ENCODE measurements at places on chromosomes 2 and 18.
A peak's percentile ranks its signal among the peaks of the same experiment; 100 is the strongest.

DNA sequence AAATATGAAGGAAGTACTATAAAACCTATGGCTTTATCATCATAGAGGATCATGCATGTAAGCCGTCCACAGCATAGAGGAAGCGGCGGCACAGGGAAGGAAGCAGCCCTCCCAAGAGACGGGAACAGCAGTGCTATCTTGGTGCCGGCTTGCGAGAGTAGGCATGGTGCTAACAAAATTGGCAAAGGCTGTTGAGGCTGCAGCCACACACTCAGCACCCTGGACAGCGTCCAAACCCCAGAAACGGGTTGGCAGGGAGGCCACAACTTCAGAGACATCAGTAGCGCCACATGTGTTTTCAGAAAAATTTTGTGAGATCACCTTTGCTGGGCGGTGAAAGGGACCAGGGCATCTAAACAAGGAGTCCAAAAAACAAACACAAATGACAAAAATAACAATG is 37.7 kb downstream of the NETO1 start:
- no peak for DNase-seq
- H3K4me1 ChIP-seq = no peaks in the 10 kb centered on the region
- H3K4me3 ChIP-seq = no peak overlapping the region
- H3K27ac ChIP-seq = no peak overlapping the region
- no peaks in the 10 kb centered on the region for H3K27me3 ChIP-seq
- H3K36me3 ChIP-seq = no peaks in the 10 kb centered on the region

DNA sequence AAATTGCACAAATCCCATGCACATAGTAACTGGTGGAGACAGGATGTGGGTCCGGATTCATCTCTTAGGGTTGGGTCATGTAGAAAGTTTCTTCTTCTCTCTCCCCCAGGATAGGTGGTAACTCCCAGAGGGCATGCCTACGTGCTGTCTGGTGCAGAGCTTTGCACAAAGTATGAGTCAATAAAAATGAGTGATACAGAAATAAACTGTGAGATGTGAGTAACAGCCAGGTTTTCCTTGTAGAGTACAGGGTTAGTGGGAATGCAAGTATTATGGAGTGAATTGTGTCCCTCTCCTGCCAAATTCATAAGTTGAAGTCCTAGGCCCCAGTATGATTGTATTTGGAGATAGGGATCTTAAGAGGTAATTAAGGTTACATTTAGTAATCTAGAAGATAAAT is 289.4 kb downstream of the ALK start:
- H3K4me1 ChIP-seq = no peaks in the 10 kb centered on the region
- H3K27me3 ChIP-seq = peaks cover 31% of the 10 kb centered on the region
- no peak for DNase-seq

DNA sequence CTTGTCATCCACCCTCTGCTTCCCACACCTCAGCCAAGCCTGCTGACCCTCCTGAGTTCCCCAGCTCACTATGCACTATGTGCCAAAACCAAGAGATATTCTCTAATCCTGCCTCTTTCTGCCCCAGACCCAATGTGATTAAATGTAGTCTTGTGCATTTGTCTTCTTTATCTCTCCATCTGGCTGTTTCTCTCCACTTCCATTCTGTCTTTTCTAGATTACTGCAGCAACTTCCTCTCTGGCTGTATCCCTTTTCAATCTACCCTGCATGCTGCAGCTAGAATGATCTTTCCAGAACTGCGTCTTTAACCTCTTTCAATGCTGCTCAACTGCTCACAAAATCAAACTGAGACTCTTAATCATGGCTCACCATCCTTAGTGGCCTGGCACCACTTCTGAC is 164.1 kb downstream of the GALNT14 start:
- DNase-seq = no peak
- H3K27ac ChIP-seq = no peak overlapping the region
- peaks cover 7% of the 10 kb centered on the region for H3K4me1 ChIP-seq
- no peaks in the 10 kb centered on the region for H3K36me3 ChIP-seq
- no peak overlapping the region for H3K4me3 ChIP-seq

GRCh38 chr18:67893916-67894315 is 377.4 kb upstream of the DSEL start:
- H3K36me3 ChIP-seq = no peaks in the 10 kb centered on the region
- no peaks in the 10 kb centered on the region for H3K27me3 ChIP-seq
- no peak for DNase-seq
- H3K4me3 ChIP-seq = no peak overlapping the region

DNA sequence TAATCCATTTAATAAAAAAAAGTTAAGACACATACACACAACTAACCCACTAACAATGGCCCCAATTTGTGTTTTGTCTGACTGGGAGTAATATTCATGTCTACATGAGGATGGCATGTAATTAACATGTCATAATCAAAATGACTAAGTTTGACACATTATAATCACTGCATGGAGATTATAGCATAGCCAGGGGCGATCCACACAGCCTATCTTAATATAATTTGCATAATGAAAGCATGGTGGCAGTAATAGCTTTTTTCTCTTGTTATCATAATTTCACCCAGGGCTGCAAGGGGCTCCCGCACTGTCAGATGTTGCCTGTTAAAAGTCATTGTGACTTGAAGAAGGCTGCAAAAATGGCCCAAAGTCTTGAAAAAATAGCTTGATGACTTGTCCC is 243.7 kb downstream of the SMAD2 start:
- H3K4me3 ChIP-seq = no peak overlapping the region
- no peaks in the 10 kb centered on the region for H3K36me3 ChIP-seq
- no peak overlapping the region for H3K27ac ChIP-seq
- DNase-seq = no peak
- peaks cover 2% of the 10 kb centered on the region for H3K27me3 ChIP-seq
- no peaks in the 10 kb centered on the region for H3K4me1 ChIP-seq

- peaks cover 4% of the 10 kb centered on the region for H3K27me3 ChIP-seq
- H3K27ac ChIP-seq = no peak overlapping the region
- H3K36me3 ChIP-seq = no peaks in the 10 kb centered on the region
- H3K4me1 ChIP-seq = no peaks in the 10 kb centered on the region
Observed at GRCh38 chr2:159916511-159916910, 118.5 kb upstream of the CD302 start.

DNA sequence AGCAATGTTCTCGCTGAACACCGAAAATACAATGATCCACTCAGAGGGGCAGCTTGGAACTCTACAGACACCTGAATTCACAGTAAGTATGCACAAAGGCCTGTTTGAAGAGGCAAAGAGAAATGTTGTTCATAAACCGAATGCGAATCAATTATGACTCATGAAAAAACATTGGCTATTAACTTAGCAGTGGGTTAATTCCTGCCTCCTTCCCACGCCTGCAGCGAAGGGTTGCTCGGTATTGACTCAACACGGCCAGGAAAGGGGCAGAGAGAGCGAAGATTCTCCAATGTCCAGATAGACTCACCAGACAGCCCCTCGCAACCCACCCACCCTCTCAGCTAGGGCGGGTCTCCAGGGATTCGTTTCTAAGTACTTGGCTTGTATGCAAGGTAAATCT is 9.4 kb downstream of the CRACDL start:
- H3K4me3 ChIP-seq = no peak overlapping the region
- H3K27ac ChIP-seq = no peak overlapping the region
- DNase-seq = no peak
- no peaks in the 10 kb centered on the region for H3K36me3 ChIP-seq
- H3K4me1 ChIP-seq = no peaks in the 10 kb centered on the region

DNA sequence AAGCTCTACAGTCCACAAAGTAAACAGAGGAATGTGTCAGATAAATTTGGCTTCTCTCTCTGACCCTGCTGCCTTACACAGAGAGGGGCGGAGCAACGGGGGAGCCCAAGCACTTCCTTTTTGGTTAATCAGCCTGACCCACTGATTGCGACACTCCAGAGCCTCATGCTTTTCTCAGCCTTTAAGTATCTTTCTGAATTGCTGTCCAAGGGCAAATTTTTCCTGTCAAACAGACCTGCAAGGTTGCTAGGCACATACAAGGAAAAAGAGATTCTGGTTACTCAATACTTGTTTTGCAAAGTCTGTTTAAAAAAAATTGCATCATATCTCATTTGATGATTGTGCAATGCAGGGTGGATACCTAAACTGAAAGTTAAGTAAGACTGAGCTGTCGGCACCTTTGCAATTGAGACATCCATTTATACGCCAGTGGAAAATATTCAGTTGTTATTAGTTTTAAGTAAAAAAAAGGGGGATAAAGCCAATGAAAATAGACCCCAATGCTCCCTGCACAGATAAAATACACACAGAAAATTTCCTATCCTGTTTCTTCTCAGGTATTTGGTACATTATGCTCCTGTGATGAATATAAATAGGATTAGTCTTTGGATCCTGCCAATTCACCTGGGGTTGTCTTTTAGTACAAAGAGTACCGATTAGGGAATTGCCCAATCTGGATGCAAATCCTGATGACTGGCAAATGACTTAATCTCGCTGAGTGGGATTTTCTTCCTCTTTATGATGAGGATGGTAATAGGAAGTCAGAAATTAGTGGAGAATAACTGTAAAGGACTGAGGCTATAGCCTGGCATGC is 260.2 kb upstream of the TRIB2 start:
- H3K4me3 ChIP-seq = peak overlapping the region; percentile 72
- H3K27ac ChIP-seq = peak overlapping the region; percentile 94
- DNase-seq = peak; percentile 88

- no peaks in the 10 kb centered on the region for H3K27me3 ChIP-seq
- no peak overlapping the region for H3K27ac ChIP-seq
- H3K4me3 ChIP-seq = no peak overlapping the region
- peaks cover 17% of the 10 kb centered on the region for H3K4me1 ChIP-seq
- peaks cover 49% of the 10 kb centered on the region for H3K36me3 ChIP-seq
- DNase-seq = no peak
Observed at GRCh38 chr2:223901854-223902253, 43.3 kb downstream of the WDFY1 start.

- peak; percentile 75 for DNase-seq
- H3K36me3 ChIP-seq = no peaks in the 10 kb centered on the region
- peak overlapping the region; percentile 69 for H3K4me3 ChIP-seq
Observed at GRCh38 chr2:241842620-241843211, 16.0 kb downstream of the PDCD1 start.

GRCh38 chr18:56789004-56789888 is 138.1 kb downstream of the WDR7 start:
- H3K27ac ChIP-seq = no peak overlapping the region
- H3K27me3 ChIP-seq = no peaks in the 10 kb centered on the region
- peaks cover 4% of the 10 kb centered on the region for H3K36me3 ChIP-seq
- no peaks in the 10 kb centered on the region for H3K4me1 ChIP-seq
- no peak overlapping the region for H3K4me3 ChIP-seq
- DNase-seq = no peak

- H3K27me3 ChIP-seq = peaks cover 2% of the 10 kb centered on the region
- H3K36me3 ChIP-seq = no peaks in the 10 kb centered on the region
- H3K27ac ChIP-seq = no peak overlapping the region
- peak; percentile 5 for DNase-seq
- H3K4me3 ChIP-seq = no peak overlapping the region
- H3K4me1 ChIP-seq = no peaks in the 10 kb centered on the region
Observed at GRCh38 chr2:1731963-1732768, 12.1 kb downstream of the PXDN start.

DNA sequence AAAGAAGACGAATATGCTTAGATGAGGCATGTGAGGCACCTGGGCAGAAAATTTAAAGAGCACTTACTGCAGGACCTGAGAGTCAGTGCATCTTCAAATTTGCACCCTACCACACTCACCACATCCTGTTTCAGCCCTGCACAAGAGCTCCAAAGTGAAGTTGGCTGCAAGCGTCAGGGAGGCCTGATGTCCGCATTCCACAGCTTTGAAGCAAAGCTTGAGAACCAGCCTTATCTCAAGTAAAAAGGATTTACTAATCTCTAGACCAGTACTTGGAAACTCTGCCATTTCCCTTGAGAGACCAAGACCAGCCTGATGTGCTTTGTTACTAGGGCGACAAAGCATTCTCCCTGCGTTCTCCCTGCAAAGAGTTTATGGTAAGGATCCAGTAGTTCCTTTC is 3.4 kb upstream of the ASNSD1 start:
- H3K27ac ChIP-seq = peak overlapping the region; percentile 90
- H3K27me3 ChIP-seq = no peaks in the 10 kb centered on the region
- DNase-seq = peak; percentile 92
- H3K4me3 ChIP-seq = peak overlapping the region; percentile 51
- no peaks in the 10 kb centered on the region for H3K36me3 ChIP-seq

- peak; percentile 15 for DNase-seq
- H3K27ac ChIP-seq = no peak overlapping the region
Observed at GRCh38 chr2:71944183-71944550, 203.5 kb downstream of the CYP26B1 start.

GRCh38 chr18:4293337-4293736 is 161.8 kb downstream of the DLGAP1 start:
- no peaks in the 10 kb centered on the region for H3K36me3 ChIP-seq
- DNase-seq = no peak
- no peaks in the 10 kb centered on the region for H3K4me1 ChIP-seq
- no peaks in the 10 kb centered on the region for H3K27me3 ChIP-seq
- H3K4me3 ChIP-seq = no peak overlapping the region

GRCh38 chr2:127208313-127208712 is 11.8 kb downstream of the CYP27C1 start:
- no peak overlapping the region for H3K27ac ChIP-seq
- no peaks in the 10 kb centered on the region for H3K36me3 ChIP-seq
- no peak for DNase-seq

DNA sequence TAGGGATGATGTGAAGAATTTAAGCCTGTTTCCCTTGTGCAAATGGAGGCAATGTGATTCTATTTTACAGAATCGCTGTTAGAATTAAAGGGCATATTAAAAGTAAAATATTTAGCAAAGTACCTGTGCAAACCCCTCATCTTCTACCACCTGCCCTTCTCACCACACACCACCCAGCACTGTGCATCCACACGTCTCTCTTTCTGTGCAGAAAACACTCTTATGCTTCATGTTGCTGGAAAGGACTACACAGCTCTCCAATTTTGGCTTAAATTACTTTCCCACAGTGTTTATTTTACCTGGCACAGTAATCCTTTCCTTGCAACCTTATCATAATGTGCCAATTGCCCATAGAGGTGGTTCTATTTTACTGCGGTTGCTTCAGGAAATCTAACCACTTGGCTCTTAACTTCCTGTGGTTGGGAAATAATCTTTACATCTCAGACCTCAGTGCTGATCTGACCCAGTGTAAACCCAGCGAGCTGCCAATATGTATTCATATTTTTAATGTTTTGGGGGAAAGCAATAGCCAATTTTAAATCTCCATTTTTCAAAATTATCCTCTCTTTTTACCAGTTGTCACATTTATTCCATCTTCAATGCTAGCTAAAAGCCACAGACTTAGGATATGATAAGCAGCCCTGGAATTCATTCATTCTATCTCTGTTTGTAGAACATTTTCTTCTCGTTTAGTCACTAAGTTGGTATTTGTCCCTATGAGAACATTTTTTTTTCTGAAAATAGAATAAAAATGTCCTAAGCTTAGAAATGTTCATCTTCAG is 250.9 kb downstream of the DSEL start:
- DNase-seq = peak; percentile 45
- no peak overlapping the region for H3K4me3 ChIP-seq
- peaks cover 13% of the 10 kb centered on the region for H3K27me3 ChIP-seq
- peaks cover 41% of the 10 kb centered on the region for H3K4me1 ChIP-seq
- peaks cover 2% of the 10 kb centered on the region for H3K36me3 ChIP-seq

GRCh38 chr2:102755284-102755683 is 6.5 kb upstream of the TMEM182 start:
- DNase-seq = no peak
- H3K4me3 ChIP-seq = no peak overlapping the region
- H3K4me1 ChIP-seq = no peaks in the 10 kb centered on the region
- H3K36me3 ChIP-seq = no peaks in the 10 kb centered on the region
